ENCODE measurements at places on chromosomes 2 and 18.

GRCh38 chr18:50358844-50359243, 16.0 kb upstream of the SKA1 start:
- DNase-seq, result no peak

- DNase-seq, result no peak
These were observed 58.9 kb upstream of the CTNNA2 start for GRCh38 chr2:79453918-79454317.

GRCh38 chr2:33426666-33427231, 49.7 kb upstream of the RASGRP3 start:
- no peak for DNase-seq

- no peak for DNase-seq
These were observed 4.3 kb upstream of the CHRNA1 start for GRCh38 chr2:174768557-174768956.

GRCh38 chr2:222976521-222977061, 75.4 kb upstream of the KCNE4 start:
- DNase-seq, result no peak

GRCh38 chr2:187642498-187642897, 88.3 kb upstream of the TFPI start:
- no peak for DNase-seq

DNA sequence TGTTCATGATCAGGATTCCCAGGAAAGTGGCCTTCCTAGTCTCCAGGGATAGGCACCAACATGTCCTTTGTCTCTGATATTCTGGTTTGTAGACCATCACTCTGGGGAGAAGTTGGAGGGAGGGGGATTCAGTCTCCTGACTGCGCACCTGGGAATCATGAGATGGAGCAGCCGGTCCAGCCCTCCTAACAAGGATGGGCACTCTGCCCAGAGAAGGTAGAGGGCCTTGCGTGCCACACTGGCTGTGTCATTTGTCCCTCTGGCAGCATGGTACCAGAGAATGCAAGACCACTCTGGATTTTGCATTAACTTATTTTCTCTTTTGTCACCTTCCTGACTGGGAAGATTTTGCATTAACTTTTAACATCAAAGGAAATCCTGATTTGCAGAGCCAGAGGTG, 75.2 kb upstream of the EML6 start:
- DNase-seq, result no peak

DNA sequence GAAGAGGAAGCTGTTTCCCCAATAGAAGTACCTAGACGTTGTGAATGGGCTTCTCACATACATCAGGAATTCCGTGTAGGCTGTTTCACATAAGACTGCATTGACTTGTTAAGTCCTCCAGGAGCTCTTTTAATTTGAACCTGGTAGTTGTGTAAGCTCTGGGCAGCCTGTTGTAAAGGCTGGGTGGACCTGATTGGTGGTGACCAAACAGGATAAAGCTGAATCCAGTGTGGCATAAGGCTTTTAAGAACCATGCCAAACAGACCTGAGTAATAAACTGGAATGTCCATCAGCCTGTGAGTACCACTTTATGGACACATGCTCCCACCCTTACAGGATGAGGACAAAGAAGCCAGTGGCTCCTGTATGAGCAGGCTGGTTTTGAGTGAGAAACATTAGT, 24.1 kb downstream of the RMND5A start:
- no peak for DNase-seq

GRCh38 chr2:41197781-41198180, 745.9 kb upstream of the SLC8A1 start:
- no peak for DNase-seq

DNA sequence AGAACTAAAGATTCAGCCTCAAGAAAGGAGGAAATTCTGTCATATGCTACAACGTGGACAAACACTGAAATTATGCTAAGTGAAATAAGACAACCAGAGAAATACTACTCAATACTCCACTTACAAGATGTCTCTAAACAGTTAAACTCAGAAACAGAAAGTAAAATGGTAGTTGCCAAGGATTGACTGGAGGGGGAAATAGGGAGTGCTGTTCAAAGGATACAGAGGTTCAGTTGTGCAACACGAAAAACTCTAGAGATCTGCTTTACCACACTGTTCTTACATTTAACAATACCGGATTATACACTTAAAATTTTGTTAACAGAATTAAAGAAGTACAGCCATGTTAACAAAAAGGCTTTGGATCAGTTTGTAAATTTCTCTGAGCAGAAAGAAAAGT, 39.8 kb upstream of the C2orf15 start:
- DNase-seq, result no peak

- no peak for DNase-seq
These were observed 178.9 kb downstream of the CAPN13 start for GRCh38 chr2:30628341-30628740.

GRCh38 chr2:41791523-41791922, 256.3 kb upstream of the PKDCC start:
- no peak for DNase-seq

GRCh38 chr2:167404627-167405284, 516.5 kb downstream of the XIRP2 start:
- no peak for DNase-seq

DNA sequence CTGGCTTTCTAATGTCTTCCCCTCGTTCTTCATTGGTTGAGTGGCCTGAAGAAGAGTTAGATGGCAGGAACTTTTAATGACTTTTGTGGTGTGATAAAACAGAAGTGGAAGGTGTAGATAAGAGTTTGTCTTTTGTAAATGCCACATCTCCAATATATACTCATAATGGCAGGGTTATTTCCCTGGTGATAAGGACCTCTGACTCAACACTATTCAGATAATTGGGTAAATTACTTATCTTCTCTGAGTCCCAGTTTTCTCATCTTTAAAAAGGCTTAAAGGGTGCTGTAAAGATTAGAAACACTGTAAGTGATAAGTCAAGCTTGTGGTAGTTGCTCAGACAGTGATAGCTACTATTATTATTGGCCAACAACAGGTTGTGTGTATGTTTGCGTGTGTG, 9.5 kb downstream of the KLHL14 start:
- DNase-seq, result no peak

DNA sequence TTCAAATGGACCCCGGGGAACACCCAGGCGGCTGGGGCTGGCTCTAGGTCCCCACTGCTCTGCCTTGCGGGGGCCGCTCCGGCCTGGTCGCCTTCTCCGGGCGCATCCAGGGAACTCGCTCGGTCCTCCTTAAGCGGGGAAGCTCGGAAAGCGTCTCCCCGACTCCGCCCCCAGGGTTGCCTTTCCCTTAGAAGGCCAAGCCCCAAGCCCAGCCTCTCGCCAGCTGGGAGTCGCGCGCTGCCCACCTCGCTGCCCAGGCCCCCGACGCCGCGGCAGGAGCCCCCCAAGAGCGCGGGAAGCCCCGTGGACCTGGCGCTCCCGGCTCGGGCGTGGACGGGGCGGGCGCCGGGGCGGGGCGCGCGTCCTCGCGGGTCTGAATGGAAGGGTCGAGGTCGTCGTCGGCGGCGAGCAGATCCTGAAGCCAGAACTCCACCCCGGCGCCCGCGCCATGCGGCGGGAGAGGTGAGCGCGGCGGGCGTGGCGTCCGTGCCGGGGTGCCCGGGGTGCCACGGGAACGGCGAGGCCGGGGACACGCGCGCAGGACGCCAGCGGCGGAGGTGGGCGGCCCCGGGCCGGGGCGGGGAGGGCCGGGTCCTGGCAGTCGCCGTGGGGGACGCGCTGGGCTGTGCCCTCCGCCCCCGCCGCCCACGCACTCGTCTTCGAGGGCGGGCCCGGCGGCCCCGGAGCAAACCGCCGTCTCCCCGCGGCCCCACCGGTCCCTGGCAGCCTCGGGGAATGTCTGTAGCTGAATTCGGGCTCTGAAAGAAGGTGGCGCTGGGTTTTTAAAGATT, at the start of gene BOK:
Gene BOK, plus strand, starts transcription at position 214 of the 791 bp plus-strand sequence. CDS start 739 bp downstream, outside the sequence.
- no peak for DNase-seq

- DNase-seq, result no peak
These were observed 94.7 kb upstream of the BOD1L2 start for GRCh38 chr18:57052173-57052572.

- DNase-seq, result no peak
These were observed 60.5 kb upstream of the ST3GAL5 start for GRCh38 chr2:85949280-85949679.

GRCh38 chr2:109257653-109258052, 128.6 kb downstream of the SH3RF3 start:
- DNase-seq, result no peak

- no peak for DNase-seq
These were observed 47.1 kb upstream of the ADAM23 start for GRCh38 chr2:206396211-206396610.

- DNase-seq, result no peak
These were observed 137.6 kb upstream of the ID2 start for GRCh38 chr2:8544171-8544785.

DNA sequence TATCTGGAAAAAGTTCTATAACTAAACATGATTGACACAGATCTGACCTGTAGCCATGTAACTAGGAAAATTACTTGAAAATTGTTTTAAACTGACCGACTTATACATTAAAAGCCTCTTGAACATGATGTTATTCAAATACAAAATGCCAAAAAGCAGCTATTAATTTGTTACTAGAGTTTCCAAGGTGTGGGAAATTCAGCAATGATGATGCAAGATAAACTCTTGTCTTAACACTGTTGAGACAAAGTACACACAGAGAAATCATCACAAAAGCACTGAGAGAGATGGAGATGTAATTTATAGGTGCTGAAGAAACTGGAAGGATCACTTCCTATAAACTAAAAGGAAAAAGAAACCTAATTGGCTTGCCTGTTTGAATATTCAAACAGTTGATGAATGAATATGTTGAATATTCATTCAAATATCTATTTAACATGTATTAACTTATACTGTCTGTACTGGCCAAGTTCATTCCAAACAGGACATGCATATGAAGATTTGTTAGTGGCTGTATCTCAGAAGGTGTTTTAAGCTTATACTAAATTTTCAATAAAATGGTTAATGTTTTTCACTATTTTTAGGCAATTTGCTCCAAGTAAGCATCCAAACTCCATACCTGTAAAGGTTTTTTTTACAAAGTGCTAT, 34.6 kb upstream of the WDR75 start:
- no peak for DNase-seq

- DNase-seq, result no peak
These were observed 371.1 kb downstream of the NCKAP5 start for GRCh38 chr2:133197156-133197555.

GRCh38 chr2:205555566-205556230, 126.6 kb upstream of the NRP2 start:
- no peak for DNase-seq

GRCh38 chr2:180360283-180360618, 353.2 kb upstream of the CWC22 start:
- DNase-seq, result no peak

DNA sequence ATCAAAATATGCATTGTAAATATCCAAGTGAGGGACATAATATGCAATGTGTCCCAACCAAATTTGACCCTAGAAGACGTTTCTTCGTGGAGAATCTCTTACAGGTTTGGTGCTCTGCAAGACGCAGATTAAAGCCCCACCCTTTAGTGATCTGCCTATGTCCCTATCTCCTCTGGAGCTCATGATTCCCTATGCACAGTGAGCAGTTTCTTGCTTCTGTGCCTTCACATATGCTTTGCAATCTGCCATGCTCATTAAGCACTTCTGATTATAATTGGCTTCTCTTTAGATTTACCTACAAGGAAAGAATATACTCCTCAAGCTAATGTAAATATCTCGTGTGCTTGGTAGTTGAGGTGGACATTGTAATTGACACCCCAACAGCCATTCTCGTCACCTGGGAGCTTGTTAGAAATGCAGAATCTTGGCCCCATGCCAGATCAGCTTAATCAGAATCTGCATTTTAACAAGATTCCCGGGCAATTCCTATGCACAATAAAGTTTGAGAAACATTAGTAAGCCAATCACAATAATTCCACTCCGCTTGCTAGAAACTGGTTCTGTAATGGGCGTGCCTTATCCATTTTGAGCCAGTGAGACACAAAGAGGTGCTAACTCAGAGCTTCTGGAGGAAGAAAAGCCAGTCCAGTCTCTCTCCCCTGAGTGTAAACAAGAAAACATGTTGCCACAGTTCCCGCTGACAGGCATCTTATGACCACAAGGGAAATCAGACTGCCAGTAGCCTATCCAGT, 2.8 kb upstream of the PUM2 start:
- no peak for DNase-seq

DNA sequence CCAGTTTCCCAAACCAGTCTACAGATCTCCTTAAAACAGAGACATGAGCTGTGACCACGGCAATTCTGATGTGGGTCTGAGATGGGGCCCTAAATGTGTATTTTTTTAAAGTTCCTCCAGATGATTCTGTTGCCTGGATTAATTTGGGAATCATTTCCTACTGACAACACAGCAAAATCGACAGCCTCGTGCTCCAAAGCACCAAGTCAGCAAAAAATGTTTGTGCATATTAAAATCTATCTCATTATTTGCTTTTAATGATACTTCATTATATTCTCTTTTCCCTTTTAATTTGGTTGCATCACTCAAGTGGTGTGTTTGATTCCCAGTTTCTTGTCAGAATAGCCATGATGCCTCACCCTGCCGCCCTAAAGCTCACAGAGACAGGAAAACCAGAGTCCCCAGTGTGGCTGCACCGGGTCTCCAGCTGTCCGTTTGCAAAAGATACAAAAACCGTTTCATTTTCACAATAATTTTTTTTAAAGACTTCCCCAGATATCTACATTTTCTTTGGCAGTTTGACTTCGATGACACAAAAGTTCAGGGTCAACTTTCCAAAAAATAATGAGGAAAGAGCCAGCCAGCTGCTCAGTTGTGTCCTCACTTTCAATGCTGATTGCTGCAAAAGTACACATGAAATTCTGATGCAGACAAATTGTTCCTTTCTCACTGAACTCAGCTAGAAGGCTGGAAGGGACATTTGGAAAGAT, 443.2 kb upstream of the ID2 start:
- no peak for DNase-seq

DNA sequence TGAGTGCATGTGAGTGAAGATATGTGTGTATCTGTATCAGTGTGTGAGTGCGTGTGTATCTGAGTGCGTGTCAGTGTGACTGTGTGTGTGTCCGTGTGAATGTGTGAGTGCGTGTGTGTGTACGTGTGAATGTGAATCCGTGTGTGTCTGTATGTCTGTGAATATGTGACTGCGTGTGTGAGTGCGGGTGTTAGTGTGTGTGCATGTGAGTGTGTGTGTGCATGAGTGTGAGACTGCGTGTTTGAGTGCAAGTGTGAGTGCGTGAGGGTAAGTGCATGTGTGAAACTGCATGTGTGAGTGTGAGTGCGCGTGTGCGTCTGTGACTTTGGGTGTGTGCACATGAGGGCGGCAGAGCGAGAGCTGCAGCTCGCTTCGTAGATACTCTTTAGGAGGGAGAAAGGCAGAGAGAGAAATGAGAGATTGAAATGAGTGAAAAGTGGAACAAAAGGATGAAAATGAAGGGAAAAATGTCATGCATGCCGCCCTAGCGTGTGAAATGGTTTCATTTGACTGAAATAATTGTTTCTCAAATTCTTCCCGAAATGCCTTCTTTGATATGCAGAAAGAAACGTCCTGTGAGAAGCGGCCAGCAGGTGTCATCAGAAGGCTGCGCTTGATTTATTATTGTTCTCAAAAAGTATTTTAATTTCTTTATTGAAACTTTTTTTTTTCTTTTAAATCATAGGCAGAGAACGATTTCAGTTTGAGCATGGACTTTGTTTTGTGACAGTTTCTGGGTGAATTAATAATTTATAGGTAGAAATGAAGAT, 25.6 kb downstream of the ZNF407 start:
- no peak for DNase-seq
